Stimulated activated CD8-positive, alpha-beta memory T cell treated with anti-CD3 and anti-CD28 coated beads, Interleukin-2, amount 100 ng/mL, for 1 hour (primary cell): ENCODE measurements at places on chromosomes 6 and 20.

DNA sequence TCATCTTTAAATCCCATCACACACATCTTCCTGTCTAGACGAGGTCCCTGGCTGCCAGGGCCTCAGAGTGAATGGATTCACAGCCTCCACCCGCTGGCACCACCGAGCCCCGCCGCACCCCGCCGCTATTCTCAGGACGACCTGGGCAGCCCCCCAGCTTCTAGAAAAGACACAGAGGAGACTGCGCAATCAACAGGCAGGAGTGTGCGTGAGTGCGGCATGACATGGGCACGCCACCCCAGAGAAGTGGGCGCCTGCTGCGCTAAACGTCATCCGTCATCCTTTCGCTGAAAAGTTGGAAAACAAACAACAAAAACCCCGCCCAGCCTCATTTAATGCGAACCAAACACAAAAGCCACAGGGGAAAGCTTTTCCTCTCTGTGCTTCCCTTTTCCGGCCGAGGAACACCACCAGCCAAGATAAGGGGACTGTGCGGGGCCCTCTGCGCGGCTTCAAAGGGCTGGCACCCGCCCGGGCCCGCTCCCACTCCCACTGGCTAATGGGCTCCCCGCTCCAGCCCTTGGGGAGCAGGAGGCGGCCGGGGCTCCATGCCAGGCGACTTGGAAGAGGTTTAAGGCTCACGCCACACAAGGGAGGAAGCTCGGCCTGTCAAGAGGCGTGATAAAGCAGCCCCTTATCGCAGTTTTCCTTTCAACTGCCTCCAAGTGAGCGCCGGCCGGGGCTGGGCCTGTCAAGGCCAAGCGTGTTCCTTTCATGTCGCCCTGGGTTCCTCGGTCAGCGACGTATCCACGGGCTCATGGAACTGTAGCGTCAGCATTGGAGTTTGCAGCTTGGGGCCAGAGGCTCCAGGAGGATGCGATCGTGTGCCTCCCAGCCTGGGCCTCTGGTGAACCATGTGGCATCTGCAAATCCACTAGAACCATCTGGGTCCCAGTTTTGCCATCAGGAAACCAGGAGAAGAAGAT is 50.1 kb downstream of the NFATC2 start:
- no peak for DNase-seq

DNA sequence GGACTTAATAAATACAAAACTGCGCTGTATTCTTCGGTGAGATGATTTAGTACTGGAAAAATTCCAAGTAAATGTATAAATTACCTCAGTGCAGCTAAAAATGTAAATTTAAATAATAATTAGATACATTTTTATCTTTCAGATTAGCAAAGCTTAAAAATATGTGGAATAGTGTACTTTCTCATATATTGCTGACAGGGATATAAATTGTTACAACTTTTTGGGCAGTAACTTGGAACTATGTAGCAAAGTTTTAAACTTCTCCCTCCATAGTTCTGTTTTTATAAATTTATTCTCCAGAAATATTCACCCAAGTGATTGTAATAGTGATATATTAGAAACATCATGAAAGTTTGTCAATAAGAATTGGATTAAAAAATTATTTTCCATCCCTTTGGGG is 384.6 kb upstream of the CITED2 start:
- no peak for DNase-seq

GRCh38 chr6:9978480-9978879 is 436.4 kb downstream of the TFAP2A start:
- no peak for DNase-seq

DNA sequence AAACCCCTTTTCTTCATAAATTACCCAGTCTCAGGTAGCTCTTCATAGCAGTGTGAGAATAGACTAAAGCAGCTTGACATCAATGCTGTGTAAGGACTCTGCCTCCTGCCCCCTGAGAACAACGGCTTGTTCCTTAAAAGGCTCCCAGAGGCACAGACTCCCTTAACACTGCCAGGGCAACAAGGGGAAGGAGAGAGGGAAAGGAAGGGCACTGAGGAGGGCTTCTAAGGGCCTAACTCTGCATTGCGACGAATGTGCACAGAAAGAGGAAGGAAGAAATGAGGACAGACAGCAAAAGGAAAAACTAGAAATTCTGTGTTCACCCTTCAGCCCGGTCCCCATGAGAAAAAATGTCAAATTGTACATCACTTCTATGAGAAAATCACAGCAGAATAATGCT is 74.0 kb downstream of the AGPAT4 start:
- DNase-seq = no peak

- no peak for DNase-seq
These were observed 470.8 kb upstream of the ZNF337 start for GRCh38 chr20:26167499-26167898.

- no peak for DNase-seq
These were observed 44.2 kb downstream of the PLCG1 start for GRCh38 chr20:41181567-41181966.

DNA sequence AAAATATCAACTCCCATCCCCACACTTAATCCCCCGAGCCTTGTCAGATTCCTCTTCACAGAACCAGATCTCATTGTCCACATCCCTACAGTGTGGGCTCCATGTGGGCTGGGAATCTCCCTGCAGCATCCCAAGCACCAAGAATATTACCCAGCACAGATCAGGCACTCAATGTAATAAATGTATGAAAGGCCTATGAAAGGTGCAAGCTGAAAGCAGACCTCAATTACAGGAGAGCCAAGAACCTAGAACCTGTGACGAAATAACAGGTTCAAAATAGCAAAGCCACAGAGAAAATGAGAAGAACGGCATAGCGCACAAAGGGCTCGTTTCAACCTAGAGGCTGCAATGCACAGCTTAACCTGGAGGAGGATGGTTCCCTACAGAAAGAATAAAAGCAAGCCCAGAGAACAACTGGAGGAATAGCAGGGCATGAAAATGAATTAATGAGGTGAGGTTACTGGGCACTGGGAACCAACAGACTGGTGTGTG is 3.1 kb downstream of the SLC23A2 start:
- no peak for DNase-seq

- no peak for DNase-seq
These were observed 121.8 kb upstream of the FOXO3 start for GRCh38 chr6:108438918-108439317.
